ENCODE measurements at places on chromosomes 3 and 15.

GRCh38 chr15:88908697-88909621 lies 4.2 kb downstream of the MFGE8 start:
- DNase-seq: no peak

DNA sequence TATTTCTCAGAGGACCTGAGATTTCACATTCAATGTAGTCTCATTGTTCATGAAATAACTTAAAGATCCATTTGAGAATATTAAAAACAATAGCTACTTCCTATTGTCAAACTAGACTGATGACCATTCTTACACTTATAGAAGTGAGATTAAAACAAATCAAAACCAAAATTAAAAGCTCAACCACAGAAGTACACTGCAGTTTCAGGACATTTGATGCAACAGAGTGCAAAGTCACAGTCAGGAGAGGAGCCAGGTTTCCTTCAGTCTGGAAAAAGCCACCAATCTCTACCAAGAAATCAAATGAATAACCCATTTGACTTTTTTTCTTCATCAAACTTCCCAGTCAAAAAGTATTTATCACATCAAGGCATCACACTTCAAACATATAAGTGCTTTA lies 5.5 kb downstream of the CCPG1 start:
- DNase-seq: no peak

DNA sequence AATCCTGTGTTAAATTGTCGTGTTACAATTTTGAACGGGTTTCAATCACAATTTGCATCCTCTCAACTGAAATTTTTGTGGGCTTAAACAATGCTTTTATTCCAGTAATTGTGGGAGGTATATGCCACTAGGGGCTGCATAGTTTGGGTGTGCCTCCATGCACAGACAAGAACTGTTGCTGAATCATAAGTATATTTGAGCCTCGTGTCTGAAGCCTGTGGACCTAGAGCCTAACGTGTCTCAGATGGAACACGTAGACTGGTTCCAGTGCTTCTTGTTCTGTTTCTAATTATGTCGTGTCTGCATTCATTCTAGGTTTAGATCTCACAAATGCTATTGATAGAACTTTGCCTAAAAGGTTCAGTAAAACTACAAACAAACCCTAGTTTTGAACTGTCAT lies 363.4 kb downstream of the RBMS3 start:
- DNase-seq: no peak

DNA sequence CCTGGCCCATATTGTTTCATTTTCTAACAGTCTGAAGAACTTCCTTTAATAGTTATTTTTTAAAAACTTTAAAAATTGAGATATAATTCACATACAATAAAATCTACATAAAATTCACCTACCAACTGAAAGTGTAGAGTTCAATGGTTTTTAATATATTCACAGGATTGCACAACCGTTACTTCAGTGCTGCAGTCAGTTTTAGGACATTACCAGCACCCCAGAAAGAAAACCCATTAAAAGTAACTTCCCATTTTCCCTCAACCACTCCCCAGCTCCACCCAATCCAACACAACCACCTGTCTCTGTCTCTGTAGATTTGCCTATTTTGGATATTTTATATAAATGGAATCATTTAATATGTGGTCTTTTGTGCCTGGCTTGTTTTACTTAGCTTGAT lies 29.6 kb downstream of the MGA start:
- DNase-seq: peak; percentile 21

DNA sequence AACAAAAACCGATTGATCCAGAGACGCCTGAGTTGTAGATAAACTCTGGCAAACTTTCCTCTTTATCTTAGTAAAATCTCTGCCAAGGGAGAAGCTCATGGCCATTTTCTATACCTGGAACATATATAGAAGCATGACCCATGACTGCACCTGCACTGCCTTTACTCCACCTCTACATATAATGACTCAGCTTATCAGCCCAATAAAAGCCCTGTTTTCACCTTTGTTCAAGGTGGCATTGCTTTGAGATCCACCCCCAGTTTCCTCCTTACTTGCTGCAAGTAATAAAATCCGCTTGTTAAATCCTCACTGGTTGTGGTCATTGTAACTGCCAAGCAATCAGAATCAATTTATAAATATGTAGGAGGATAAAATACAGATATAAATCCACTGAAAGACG lies 1280.4 kb downstream of the NSUN3 start:
- no peak for DNase-seq

GRCh38 chr3:12194669-12195161 lies 36.0 kb upstream of the TIMP4 start:
- DNase-seq: no peak

DNA sequence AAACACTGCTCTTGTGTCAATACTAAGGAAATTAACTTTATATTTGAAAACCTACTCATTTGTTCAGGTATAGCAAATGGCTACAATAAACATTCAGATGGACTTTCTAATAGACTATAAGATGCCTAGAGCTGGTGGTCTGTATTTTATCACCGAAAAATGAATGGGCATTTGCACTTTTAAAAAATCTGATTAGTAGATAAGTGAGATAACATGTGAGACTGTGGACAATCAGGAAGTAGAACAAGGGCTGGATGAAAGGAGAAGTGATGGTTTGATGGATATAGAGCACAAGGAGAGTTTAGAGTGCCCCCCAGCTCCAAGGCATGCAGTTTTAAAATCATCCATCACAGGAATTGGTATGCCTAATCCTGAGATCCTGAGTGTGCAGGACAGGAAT lies 308.4 kb upstream of the RARB start:
- no peak for DNase-seq

GRCh38 chr3:182078316-182078715 lies 366.6 kb downstream of the SOX2 start:
- DNase-seq: no peak

- no peak for DNase-seq
Measured at GRCh38 chr3:44058022-44058867, 183.4 kb upstream of the TOPAZ1 start.

GRCh38 chr3:34111361-34111760 lies 312.9 kb downstream of the PDCD6IP start:
- no peak for DNase-seq

DNA sequence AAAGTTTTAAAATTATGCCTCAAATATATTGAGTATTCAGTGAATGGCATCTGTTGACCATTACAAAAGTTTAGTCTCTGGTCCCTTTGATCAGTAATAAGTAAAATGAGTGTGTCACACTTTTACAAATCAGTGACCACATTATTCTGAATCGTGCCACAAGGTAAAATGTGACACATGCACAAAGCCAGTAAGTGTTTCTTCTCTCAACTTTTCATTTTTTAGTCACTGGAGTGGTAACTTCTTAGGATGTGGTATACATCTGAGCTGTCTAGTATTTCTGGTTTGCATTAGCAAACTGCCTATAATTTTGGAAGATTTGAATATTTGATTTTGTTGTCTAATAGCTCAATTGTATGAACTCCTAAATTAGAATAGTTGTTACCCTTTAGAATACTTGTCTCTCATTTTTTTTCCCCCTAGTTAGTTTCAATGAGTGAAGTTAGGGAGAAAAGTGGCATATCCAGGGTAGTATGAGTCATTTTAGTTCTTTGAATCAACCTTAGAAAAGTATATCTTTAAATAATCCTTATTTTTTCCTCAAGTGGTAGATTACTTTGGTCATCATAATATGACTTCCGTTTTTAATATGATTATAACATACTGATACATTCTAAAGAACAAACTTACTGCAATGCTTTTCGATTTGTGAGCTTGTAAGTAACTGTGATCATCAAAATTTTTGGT lies 18.1 kb downstream of the DNAJC13 start:
- no peak for DNase-seq

- no peak for DNase-seq
Measured at GRCh38 chr3:72535772-72536171, 312.5 kb downstream of the SHQ1 start.

DNA sequence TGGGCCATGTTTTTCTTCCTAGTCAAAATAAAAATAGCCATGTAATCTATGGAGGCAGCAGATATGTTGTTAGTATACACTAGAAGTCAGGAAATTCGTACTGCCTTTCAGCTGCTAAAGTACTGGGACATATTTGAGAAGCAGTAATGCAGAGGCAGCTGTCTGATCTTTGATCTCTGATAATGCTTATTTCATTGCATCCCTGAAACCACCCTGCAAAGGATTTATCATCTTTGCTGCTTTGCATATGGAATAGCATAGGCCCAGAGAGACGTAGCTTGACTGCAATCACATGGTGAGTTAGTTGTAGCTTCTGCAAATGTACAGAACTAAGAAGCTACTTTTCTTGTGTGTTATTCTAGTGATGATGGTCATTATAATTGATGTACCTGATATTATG lies 52.4 kb downstream of the RBM6 start:
- no peak for DNase-seq

DNA sequence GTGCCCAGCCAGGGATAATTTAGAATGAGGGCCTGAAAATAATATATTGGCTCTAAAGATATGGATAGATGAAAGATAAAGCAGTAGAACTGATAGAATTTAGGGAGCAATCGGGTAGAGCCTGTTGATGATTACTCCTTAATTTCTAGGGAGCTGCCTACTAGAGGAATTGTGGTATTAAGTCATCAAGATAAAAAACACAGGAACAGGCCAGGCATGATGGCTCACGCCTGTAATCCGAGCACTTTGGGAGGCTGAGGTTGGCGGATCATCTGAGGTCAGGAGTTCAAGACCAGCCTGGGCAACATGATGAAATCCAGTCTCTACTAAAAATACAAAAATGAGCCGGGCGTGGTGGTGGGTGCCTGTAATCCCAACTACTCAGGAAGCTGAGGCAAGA lies 130.4 kb downstream of the PCCB start:
- no peak for DNase-seq

DNA sequence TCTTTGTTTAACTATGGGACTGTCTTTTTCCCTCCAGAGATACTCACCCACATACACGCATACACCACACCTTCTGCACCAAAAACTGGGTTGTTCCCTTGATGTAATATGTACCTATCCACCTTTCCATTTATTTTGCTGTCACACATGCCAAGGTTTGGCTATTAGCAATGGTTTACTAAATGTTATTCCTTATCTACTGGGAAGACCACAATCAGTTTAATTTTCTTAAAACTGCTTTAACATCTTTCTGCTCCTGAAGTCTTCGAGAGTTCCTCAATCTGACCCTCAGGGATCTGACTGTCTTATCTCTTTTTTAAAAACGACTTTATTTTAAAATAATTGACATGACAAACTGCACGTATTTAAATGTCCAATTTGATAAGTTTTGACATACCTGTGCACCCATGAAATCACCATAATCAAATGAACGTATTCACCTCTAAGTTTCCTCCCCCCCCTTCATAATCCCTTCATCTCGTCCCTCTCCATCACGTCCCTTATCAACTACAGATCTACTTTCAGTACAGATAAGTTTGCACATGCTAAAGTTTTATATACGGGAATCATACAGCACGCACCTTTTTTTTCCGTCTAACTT lies 805 bp upstream of the TRPM7 start:
- DNase-seq: no peak

- DNase-seq: no peak
Measured at GRCh38 chr15:34241376-34242330, 16.8 kb downstream of the EMC4 start.

DNA sequence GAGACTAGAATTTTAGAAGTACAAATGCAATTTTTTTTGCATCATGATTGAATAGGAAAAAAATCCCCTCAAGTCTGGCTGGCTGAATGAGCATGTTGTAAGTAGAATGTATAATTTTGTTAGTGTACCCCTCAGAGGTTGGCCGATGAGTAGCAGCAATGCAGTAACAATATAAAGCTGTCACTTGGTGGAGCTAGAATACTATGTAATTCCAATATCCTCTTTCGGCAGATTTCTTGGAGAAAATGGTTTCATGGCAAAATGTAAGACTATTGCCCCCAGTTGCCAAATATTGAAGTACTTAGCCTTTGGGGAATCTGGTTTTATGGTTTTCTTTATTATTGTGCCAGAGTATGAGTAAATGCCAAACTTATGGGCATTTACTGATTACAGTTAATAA lies 39.8 kb upstream of the SGO1 start:
- no peak for DNase-seq

- DNase-seq: no peak
Measured at GRCh38 chr15:92224843-92225242, 168.8 kb upstream of the ST8SIA2 start.

GRCh38 chr3:82790307-82791097 lies 1029.1 kb upstream of the GBE1 start:
- no peak for DNase-seq

DNA sequence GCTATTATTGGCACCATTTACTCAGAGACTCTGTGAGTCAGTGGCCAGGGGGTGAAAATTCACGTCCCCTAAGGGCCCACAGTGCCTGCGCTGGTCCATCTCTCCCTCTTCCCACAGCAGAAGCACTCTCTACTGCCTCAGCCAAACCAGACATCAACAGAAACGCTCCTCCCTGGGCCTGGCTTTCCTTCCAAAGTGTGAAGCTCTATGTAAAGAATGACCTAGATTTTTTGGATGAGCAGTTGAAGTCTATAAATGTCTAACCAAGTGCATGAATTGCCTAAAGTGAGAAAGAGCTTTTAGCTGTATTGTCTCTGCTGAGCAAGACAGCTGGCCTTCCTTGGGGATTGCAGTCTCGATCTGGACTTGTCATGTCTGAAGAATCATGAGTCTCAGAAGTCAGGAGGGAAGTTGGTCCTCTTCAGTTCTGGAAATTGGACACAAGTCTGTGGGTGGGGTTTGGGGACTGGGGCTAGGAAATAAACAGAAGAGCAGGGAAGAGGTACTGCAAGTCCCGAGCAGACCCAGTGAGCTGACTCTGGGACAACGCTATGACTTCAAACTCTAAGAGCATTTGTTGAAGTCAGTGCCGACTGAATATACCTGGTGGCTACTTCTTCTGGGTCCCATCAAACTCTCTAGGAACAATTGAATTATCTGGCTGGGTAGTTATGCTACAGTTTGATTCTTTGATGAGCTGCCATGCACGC lies 29.0 kb downstream of the RASGRP1 start:
- DNase-seq: no peak

- no peak for DNase-seq
Measured at GRCh38 chr3:32276279-32276841, 37.9 kb downstream of the CMTM8 start.

GRCh38 chr15:78763796-78764241 lies 47.4 kb downstream of the ADAMTS7 start:
- no peak for DNase-seq

DNA sequence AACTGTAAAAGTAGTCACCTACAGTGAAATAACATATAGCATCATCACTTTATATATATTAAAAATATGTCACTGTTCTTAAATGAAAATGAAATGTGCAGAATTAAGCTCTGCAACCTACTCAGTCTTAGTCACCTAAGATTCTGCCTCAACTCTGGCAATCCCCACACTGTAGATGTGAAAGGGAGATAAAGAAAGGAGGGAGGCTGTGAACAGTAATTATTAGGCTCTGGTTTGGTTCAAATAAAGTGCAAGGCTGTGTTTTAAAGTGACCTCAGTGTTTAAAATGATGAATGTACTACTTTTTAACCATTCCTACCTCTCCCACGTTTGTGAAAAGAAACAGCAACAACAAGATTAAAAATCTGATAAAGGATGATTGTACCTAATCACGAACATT lies 72.2 kb downstream of the ATP8B4 start:
- DNase-seq: no peak

GRCh38 chr3:48596157-48596556 lies 1.0 kb upstream of the COL7A1 start:
- no peak for DNase-seq

- peak; percentile 81 for DNase-seq
Measured at GRCh38 chr3:32457971-32458471, 44.6 kb downstream of the CMTM6 start.
